ENCODE measurements at places on chromosomes 1 and 21.

GRCh38 chr1:184489908-184490307 is 103.1 kb downstream of the C1orf21 start:
- DNase-seq: no peak

DNA sequence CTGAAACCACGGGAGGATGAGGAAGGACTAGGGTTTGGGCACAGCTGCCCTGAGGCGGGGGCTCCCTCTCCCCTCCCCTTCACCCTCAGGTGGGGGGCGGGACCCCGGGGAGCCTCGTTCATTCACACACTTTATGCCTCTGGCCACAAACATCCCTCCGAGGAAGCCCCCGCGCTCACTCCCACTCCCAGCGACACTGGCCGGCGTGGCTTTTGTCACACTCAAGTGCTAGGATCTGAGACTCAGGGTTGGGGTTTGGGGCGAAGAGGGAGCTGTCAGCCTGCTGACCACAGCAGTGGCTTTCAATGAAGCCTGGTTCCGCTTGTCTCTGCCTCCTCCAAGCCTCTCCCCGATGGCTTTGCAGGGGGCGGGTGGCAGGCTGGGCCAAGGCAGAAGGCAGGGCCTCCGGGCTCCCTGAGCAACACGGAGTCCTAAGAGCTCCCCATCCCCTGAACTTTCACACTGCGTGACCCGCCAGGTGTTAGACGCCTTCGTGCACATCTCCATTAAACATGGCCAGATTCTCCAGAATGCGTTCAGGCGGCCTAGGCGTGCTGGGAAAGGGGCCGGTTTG is 178.1 kb downstream of the NPHP4 start:
- DNase-seq: no peak

DNA sequence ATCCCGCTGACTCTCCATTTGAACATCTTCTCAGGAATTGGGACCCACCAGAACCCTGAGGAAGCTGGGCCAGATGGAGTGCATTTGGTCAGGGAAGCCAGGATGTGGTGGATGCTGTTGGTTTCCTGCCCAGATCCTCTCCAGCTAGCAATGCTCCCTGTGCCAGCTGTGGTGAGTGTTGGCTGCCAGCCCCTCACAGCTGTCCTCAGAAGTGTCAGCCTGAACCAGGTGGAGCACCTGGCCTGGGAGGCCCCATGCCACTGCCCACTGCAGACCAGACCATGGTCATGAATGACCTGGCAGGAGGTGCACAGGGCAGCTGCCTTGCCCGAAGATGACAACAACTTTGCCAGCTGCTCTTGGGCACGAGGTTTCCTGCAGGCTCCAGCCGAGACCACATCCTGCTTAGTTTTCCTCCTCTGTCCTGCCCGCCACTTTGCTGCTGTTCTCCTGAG is 54.4 kb downstream of the PRSS38 start:
- peak; percentile 86 for DNase-seq

GRCh38 chr1:15866721-15867201 is 19.3 kb downstream of the SPEN start:
- no peak for DNase-seq

DNA sequence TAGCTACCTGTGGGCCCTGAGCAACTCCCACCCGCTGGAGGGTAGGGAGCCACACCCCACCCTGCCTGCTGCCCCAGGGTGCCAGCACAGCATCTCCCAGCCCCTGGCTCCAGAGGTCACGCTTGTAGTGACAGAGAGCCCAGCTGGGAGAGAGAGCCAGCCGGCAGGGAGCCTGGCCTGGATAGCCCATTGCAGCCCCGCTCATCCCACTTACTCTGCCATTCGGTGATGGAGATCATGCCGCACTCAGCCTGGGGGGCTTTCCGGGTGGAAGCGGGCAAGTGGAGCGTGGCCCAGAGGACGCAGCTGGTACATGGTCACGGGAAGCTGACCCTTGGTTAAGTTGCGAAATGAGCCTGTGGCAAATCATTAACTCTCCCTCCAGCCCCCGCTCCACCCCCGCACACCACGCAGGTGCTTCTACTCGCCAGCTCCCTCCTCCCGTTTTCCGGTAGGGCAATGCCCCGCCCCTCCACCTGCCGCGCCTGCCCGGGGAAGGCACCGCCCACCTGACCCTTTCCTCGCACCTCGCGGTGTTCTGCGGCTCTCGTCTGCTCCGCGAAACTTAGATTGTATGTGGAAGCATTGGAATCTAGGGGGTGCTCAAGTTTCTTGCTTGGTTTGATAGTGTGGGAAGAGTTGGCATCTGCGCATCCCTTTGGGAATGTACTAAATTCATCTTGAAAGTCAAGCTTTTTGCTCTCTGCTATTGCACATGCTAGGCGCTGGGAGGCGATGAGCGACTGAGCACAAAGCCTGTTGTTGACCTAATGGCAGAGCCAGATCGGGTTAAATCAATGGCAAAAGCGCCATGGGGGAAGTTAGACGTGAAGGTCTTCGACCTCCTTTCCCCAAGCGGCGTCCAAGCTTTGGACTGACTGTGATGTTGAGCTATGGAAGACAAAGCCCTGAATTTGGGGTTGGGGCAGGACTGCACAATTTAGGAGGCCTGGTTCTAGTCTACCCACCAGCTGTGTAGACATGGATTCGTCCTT is at the start of gene GOLT1A:
TSS of gene GOLT1A (minus strand) at position 321 of the 995 bp plus-strand sequence. CDS start at position 239, 82 bp downstream.
- DNase-seq: no peak

DNA sequence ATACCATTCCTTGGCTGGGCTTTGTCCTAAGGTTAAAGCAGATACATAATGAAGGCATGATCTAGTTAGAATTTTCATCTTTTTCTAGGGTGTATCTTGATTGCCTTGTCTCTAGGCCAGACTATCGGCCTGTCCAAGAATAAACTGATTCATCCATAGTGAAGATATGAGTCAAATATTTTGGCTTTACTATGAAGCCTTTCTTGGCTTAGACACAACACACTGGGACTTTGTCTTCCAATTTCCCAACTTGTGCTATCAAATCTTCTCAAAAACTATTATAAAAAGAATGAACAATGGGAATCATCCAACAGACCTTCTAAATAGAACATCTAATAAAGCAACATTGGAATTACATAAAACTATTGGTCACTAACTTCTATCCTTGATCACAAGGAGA is 64.8 kb downstream of the WARS2 start:
- no peak for DNase-seq

DNA sequence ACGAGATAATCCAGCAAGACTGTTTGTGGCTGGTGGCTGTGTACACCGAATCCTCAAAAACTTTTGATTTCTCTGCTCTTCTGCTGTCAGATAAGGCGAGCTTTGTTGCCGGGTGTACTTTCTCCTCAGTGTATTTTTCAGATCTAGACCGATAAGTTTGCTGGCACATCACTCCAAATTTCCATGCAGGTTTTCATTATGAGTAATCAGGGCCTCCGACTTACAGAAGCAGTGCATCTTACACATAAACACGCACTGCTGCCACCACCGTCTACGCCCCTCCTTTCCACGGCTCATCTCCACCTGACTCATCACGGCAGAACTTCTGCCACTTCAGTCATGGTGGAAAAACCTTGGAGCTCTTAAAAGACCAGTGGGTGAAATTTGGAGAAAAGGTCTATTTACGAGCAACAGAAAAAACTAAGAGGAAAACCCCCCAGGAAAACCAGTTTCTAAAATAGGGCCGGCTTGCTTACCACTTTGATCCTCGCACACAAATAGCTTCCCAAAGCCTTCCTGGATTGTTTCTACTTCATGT is 7.7 kb downstream of the ZBTB21 start:
- no peak for DNase-seq

- no peak for DNase-seq
These were observed 115.7 kb upstream of the UBE2U start for GRCh38 chr1:64087768-64088167.

GRCh38 chr1:222973561-222973960 is 158.7 kb downstream of the DISP1 start:
- DNase-seq: no peak

- no peak for DNase-seq
These were observed 10.9 kb downstream of the PCSK9 start for GRCh38 chr1:55050283-55050682.

DNA sequence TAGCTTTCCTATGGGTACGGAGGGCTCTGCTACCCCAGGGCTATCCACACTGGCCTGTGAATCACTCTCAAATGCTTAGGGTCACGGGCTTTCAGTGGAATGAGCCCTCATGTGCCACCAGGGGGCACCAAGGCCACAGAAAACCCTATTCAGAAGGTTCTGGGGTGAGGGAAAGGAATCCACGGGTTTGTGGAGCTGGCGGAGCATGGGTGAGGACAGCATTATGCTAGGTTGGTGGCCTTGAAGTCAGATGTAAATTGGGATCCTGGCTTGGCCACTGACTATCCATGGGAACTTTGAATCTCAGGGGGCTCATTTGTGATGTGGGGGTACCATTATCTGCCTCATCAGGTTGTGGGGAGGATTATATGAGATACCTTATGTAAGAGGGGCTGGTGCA is 5.1 kb upstream of the LAMTOR5 start:
- peak; percentile 40 for DNase-seq

DNA sequence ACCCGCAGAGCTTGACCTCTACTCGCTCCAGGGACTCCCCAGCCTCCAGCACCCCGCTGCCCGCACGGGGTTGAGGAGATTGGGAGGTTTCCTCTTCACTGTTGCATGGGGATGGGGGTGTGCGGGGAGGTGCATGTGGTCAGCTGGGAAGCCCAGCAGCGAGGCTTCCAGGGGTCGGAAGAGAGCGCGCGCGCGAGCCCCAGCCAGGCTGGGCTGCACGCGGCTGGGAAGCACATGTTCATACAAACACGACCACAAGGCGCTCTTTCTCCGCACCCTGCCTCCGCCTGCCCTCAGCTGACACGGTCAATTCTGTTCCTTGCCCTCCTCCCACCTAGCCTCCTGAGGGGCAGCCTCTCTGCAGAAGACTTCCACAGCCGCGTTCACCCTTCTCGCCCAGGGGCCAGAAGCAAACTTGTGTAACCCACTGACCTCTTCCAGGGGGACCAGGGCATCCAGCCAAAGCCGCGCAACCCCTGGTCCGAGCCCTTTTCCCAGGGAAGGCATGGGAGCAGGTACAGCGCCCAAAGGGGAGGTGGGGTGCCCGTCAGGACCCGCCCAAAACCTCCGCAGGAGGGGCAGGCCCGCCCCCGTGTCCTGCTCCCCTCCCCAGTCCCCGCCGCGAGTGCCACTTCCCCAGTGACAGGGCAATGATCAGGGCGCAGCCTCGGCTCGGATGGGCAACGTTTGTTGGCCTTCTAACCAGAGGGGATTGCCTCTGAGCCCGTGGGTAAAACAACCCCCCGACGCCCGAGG is 1.3 kb downstream of the COL24A1 start:
- DNase-seq: no peak

- no peak for DNase-seq
These were observed 34.4 kb downstream of the ADCY10 start for GRCh38 chr1:167879508-167879907.

GRCh38 chr1:157307491-157307890 is 169.3 kb upstream of the ETV3 start:
- DNase-seq: no peak

DNA sequence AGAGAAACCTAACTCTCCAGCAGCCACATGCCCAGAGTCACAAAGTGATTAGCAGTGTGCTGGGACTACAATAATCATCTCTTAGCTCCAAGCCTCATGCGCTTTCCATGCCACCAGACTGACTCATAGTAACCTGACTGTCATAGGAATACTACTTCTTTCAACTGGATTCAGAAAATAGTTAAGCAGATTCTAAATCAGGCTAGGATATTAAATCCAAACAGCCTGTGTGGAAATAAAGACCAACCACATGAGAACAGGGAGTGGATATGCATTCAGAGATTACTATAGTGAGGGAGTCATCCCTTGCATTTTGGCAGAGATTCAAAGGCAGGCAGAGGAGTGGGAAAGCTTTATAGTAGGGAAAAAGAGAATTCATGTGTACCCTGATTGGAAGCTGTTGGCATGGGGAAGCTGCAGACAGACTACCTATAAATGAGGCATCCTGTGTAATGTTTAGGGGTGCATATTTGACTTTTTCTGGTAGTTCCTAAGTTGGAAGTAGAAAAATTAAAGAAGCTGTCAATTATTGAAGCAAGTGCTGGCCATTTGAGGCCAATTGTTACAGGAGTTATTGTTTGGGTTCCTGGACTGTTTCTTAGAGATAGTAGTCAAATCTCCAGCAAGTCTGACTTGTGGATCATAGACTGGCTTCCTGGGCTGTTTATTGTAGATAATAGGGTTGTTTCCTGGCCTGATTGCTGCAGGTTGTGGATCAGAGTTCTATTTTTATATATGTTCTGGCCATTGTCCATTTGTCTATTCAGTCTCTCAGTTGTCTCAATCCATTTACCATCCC is 31.7 kb upstream of the DNAH14 start:
- no peak for DNase-seq

DNA sequence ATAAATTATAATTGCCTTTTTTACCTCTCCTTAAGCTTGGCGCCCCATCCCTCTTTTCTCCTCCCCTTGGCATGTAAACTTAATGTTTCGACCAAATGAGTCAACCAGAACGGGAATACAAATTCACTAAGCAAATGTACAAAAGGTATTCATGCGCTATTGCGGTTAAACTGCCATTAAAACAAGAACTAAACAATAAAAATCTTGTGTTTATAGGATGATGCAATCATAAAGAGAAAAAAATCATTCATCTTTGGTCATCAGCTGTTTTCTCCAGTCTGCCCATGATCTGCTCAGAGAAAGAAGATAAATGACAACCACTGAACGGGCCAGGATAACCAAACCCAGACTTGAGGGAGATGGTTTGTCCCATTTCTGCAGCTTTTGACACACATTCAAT is 534.2 kb upstream of the PLXNA2 start:
- no peak for DNase-seq

DNA sequence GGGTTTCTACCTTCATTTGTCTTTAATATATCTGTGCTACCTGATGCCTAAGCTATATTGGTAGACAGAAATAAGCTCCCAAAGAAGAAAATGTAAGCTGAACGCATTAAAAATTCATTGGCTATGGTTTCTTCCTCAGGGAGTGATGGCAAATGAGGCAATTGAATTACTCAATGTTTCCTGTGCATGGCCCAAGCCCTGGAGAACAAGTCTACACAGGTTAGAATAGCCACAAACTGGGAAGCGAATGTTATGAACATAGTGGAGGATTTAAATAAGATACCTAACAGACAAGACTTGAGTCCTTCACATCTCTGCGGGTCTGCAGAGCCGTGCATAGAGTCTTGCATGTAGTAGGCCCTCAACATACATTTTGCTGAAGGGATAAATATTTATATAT is 350.3 kb downstream of the RWDD3 start:
- DNase-seq: no peak

DNA sequence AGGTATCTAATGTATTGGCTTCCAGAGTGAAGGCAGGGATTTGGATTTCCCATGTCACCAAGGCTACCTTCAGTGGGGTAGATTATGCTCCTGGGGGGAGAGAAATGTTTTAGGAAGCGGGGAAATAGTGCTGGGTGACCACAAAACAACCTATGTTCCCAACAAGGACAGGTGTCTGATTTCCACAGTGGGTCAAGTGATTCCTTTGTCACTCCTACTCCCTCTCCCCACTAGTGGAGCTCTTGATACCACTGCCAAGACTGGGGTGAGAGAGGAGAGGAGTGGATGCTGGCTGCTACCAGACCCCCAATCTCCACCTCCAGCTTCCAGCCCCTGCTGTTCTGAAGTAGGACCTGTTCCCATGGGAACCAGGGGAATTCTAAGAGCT is 104.3 kb upstream of the FAM78B start:
- DNase-seq: no peak
